Mesothelial cell of epicardium (in vitro differentiated cells): ENCODE measurements at places on chromosomes 1 and 21.

DNA sequence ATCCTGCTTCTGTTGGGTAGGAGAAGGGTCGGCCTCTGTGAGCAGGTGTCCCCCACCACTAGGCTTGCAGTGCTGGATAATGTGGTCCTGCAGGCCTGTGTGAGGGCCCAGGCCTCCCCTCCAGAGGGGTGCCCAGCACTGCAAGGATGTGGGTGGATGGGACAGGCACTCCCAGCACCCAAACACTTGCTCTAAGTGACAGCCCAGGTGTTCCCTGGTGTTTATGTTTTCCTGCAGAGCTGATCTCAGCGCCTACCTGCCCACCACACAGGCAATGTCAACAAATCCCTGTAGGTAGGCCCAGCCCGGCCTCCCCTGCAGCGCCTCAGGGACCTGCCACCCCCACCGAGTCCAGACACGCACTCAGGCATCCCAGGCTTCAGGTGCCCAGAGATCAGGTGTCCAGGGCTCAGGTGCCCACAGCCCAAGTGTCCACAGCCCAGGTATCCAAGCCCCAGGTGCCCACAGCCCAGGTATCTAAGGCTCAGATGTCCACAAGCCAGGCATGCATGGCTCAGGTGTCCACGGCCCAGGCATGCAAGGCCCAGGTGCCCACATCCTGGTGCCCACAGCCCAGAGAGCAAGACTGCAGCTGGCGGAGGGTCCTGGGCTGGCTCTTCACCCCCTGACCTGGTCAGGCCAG lies 59.2 kb downstream of the WNT9A start:
- no peak for DNase-seq
- no peaks in the 10 kb centered on the region for H3K36me3 ChIP-seq
- H3K27me3 ChIP-seq, result no peaks in the 10 kb centered on the region

DNA sequence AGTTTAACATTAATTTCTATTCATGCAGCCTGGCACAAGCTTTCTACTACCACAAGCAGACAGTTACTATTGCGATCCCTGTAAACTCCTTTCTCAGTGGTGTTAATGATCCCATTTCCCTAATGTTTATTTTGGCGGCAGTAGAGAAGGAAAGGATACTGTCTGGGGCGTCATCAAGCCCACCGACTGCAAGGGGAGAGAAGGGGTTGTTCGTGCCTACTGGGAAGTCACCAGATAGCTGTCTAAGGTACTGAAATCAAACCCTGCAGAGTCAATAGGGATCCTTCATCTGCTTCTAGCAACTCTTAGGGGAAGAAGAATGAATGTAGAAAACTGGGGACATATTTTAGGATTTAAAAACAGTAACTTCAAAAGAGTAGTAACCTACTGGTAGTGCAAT lies 95.2 kb upstream of the ADAR start:
- peaks cover 50% of the 10 kb centered on the region for H3K27me3 ChIP-seq

GRCh38 chr1:246583056-246583440 lies 16.8 kb downstream of the CNST start:
- H3K36me3 ChIP-seq, result peaks cover 7% of the 10 kb centered on the region
- H3K27ac ChIP-seq, result peak overlapping the region; percentile 23
- no peak for DNase-seq
- no peaks in the 10 kb centered on the region for H3K27me3 ChIP-seq
- no peak overlapping the region for H3K4me3 ChIP-seq

GRCh38 chr1:205504311-205505075 lies at the start of gene CDK18:
CDK18 (plus strand) TSS chr1:205504669; CDS start chr1:205523168, 18,499 bp downstream.
- H3K27me3 ChIP-seq, result no peaks in the 10 kb centered on the region
- H3K4me3 ChIP-seq, result peak within 1 kb of the TSS; percentile 73
- H3K27ac ChIP-seq, result peak within 1 kb of the TSS; percentile 83
- no peaks in the 10 kb centered on the region for H3K36me3 ChIP-seq
- H3K4me1 ChIP-seq, result peaks cover 42% of the 10 kb centered on the region

DNA sequence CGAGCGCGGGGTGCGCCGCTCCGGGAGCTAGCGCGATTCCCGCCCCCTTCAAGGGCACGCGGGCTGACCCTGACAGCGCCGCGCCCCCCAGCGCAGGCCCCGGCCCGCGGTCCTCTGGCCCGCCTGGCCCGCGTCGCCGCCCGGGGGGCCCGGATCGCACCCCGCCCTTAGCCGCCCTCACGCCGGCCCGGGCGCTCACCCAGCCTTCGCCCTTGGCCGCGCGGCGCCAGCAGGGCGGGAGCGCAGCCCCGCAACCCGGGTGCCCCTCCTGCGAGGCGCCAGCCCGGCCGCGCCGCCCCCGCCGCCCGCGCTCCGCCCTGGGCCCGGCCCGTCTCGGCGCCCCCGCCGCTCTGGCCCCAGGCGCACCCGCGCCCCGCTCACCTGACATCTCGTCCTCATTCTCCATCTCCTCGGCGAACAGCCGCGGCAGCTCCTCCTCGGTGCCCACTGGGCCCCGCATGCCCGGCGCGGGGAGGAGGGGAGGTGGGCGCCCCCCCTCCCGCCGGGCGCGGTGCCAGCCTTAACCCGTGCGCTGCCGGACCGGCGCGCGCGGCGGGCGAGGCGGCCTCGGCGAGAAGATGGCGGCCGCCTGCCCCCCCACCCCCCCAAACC lies 451 bp downstream of the CHD5 start:
- peaks cover 23% of the 10 kb centered on the region for H3K4me1 ChIP-seq
- H3K36me3 ChIP-seq, result no peaks in the 10 kb centered on the region
- H3K4me3 ChIP-seq, result no peak overlapping the region
- H3K27me3 ChIP-seq, result peaks cover 19% of the 10 kb centered on the region
- no peak for DNase-seq

- no peaks in the 10 kb centered on the region for H3K27me3 ChIP-seq
- no peaks in the 10 kb centered on the region for H3K36me3 ChIP-seq
- H3K4me1 ChIP-seq, result peaks cover 4% of the 10 kb centered on the region
Measured at GRCh38 chr1:58769809-58770320, 14.0 kb downstream of the JUN start.

GRCh38 chr1:232226197-232226712 lies 403.7 kb downstream of the SIPA1L2 start:
- no peak overlapping the region for H3K27ac ChIP-seq
- peaks cover 20% of the 10 kb centered on the region for H3K4me1 ChIP-seq
- H3K36me3 ChIP-seq, result no peaks in the 10 kb centered on the region
- no peaks in the 10 kb centered on the region for H3K27me3 ChIP-seq

GRCh38 chr1:176164014-176164678 lies 42.9 kb downstream of the COP1 start:
- no peaks in the 10 kb centered on the region for H3K27me3 ChIP-seq
- no peak overlapping the region for H3K27ac ChIP-seq
- H3K4me1 ChIP-seq, result no peaks in the 10 kb centered on the region
- DNase-seq, result no peak
- H3K4me3 ChIP-seq, result no peak overlapping the region

GRCh38 chr1:52899445-52899894 lies 22.1 kb downstream of the ECHDC2 start:
- no peaks in the 10 kb centered on the region for H3K36me3 ChIP-seq
- H3K4me3 ChIP-seq, result no peak overlapping the region
- no peak for DNase-seq

DNA sequence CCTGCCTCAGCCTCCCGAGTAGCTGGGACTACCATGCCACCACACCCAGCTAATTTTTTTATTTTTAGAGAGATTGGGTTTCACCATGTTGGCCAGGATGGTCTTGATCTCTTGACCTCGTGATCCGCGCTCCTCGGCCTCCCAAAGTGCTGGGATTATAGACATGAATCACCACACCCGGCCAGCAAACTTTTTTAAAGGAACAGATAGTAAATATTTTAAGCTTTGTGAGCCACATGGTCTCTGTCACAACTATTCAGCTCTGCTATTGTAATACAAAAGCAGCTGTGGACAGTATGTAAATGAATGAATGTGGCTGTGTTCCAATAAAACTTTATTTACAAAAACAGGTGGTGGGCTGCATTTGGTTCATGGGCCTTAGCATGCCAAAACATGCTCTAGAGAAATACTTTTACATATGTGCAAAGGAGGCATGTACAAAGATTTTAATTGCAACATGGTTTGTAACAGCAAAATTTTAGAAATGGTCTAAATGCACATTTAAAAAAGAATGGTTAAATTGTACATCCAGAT lies 47.0 kb downstream of the CDCP2 start:
- H3K4me1 ChIP-seq, result no peaks in the 10 kb centered on the region
- H3K4me3 ChIP-seq, result no peak overlapping the region
- no peaks in the 10 kb centered on the region for H3K27me3 ChIP-seq
- H3K27ac ChIP-seq, result no peak overlapping the region
- peaks cover 10% of the 10 kb centered on the region for H3K36me3 ChIP-seq

DNA sequence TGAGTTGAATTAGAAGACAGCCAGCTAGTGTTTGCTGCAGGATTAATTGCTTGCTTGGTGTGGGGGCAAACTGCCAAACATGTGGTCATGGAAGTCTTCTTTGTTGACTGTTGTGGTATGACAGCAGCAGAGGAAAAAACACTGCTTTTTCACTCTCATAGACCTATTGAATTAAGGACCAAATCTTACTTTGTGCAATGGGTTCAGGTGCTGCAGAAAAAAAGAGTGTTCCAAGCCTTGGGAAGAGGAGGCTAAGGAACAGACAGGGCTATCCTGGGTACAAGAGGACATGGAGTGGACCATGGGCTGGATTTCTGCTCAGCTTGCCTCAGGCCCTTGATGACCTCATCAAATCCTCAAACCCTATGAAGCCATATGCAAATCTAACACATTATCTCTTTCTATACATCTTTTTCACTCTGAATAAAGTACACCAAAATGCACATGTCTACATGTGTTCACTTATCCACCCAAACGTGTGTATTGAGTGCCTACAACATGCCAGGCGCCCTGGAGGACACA lies 61.5 kb downstream of the SIPA1L2 start:
- peaks cover 57% of the 10 kb centered on the region for H3K4me1 ChIP-seq
- peak overlapping the region; percentile 60 for H3K27ac ChIP-seq
- no peak for DNase-seq

DNA sequence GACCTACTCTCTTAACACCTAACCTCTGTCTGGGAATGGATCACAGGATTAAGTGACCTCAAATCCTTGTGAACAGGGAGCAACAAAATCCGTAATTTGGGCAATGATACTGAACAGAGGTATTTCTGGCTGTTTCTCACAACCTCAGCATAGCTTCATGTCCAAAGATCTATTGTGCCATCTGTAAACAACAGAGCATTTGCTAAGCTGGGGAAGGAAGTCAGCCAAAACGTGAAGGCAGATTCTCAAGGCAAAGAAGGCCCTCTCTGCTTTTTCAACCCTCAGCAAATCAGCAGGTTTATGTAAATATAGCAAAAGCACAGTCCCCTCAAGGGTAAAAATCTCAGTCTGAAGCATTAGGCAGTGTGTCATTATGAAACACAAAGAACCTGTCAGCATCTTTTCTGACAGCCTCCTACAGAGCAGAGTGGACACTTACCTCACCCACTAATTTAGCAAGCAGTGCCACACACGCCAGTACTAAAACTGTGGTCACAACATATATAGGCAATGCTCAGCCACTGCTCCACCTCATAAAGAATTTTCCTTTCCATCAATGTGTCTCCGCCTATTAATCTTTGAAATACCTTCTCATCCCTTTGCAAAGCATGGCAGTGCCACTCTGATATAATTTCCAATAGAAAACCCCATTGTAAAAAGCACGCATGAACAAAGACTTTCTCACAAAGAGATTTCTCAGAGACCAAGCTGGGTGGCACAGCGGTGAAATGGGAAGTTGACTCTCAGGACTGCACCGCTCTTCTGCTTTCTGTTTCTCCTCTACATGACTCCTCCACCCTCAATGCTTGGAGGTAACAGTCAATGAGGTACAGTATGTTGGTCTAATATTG lies 188.0 kb downstream of the RERE start:
- H3K27ac ChIP-seq, result peak overlapping the region; percentile 30
- H3K27me3 ChIP-seq, result no peaks in the 10 kb centered on the region
- H3K4me3 ChIP-seq, result no peak overlapping the region
- peaks cover 71% of the 10 kb centered on the region for H3K4me1 ChIP-seq
- DNase-seq, result no peak
- peaks cover 1% of the 10 kb centered on the region for H3K36me3 ChIP-seq

DNA sequence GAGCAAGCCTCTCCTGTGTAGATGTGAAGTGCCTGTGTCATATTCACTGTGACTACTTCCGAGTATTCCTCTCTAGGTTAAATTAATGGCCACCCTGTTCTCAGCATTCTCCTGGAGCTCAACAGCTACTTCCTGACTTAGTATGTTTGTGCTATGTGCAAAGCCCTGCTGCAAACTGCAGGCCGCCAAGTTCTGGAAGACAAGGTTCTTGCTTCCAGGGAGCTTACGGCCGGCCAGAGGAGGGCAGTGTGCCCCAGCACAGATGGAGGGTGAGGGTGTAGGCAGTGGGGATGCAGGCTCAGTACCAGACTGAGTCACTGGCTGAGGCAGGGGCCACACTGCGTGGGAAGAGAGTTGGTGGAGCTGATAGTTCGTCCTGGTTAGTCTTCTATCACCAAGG lies 43.2 kb downstream of the ELK4 start:
- no peaks in the 10 kb centered on the region for H3K36me3 ChIP-seq
- peaks cover 3% of the 10 kb centered on the region for H3K4me1 ChIP-seq
- no peak for DNase-seq
- H3K27me3 ChIP-seq, result peaks cover 10% of the 10 kb centered on the region
- no peak overlapping the region for H3K27ac ChIP-seq
- H3K4me3 ChIP-seq, result no peak overlapping the region
